ENCODE measurements at places on chromosomes 3 and 15. TPM values are rescaled to one million over a fixed set of nuclear protein-coding genes. Genes with fewer than 3 reads are reported as not detected.

FEZF2 gene
- not detected for total RNA-seq

DNA sequence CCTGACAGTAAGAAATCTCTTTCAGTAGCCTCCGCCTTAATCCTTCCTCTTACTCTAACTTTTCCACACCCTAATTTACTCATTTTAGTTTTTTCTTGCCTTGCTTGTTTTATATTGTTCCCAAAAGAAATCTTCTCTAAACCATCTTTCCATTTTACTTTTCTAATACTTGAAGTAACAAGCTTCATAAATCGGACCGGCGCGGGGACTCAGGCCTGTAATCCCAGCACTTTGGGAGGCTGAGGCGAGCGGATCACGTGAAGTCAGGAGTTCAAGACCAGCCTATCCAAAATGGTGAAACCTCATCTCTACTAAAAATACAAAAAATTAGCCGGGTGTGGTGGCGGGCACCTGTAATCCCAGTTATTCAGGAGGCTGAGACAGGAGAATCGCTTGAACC is 17.3 kb downstream of the ZNF148 start:
- peaks cover 27% of the 10 kb centered on the region for H3K4me1 ChIP-seq
- no peaks in the 10 kb centered on the region for H3K27me3 ChIP-seq
- peaks cover 8% of the 10 kb centered on the region for H3K36me3 ChIP-seq
- H3K27ac ChIP-seq, result peak overlapping the region; percentile 13

TTLL3 gene
- total RNA-seq, result 53.7 TPM

PHLDB2 gene
- 4.1 TPM for total RNA-seq

ZFAND6 gene
- 53.1 TPM for total RNA-seq

STRIT1 gene
- total RNA-seq, result not detected
